ENCODE measurements at places on chromosomes 4 and X. TPM values are rescaled to one million over a fixed set of nuclear protein-coding genes. Genes with fewer than 3 reads are reported as not detected.

YY2 gene
- total RNA-seq: 2.5 TPM

XAGE1B gene
- total RNA-seq: not detected

SMIM10L2A gene
- 4.8 TPM for total RNA-seq

FRMD7 gene
- total RNA-seq: 1.1 TPM

GPR173 gene
- total RNA-seq: 13.7 TPM

AWAT2 gene
- not detected for total RNA-seq

RGN gene
- 30.4 TPM for total RNA-seq

HADH gene
- 52.3 TPM for total RNA-seq

SSX4B gene
- total RNA-seq: not detected

ZNF718 gene
- total RNA-seq: 17.0 TPM

SLITRK4 gene
- 12.3 TPM for total RNA-seq

PF4V1 gene
- total RNA-seq: not detected

HMGN5 gene
- 3.7 TPM for total RNA-seq

GRIA3 gene
- 4.4 TPM for total RNA-seq

PAGE1 gene
- not detected for total RNA-seq

MAP9 gene
- total RNA-seq: 17.0 TPM

NAP1L5 gene
- total RNA-seq: 9.7 TPM

BLOC1S4 gene
- total RNA-seq: 17.2 TPM

TMEM271 gene
- 0.06 TPM for total RNA-seq

EGFL6 gene
- total RNA-seq: 20.2 TPM

VGLL1 gene
- total RNA-seq: 5.4 TPM

NCAPG gene
- total RNA-seq: 12.6 TPM

VSIG1 gene
- 0.64 TPM for total RNA-seq

PIN4 gene
- total RNA-seq: 4.5 TPM

NDP gene
- total RNA-seq: 5.1 TPM

SOWAHD gene
- total RNA-seq: 1.2 TPM
